ENCODE measurements at places on chromosomes 16 and 17.

GRCh38 chr17:37662353-37662752 lies 19.1 kb upstream of the DDX52 start:
- no peak for DNase-seq

DNA sequence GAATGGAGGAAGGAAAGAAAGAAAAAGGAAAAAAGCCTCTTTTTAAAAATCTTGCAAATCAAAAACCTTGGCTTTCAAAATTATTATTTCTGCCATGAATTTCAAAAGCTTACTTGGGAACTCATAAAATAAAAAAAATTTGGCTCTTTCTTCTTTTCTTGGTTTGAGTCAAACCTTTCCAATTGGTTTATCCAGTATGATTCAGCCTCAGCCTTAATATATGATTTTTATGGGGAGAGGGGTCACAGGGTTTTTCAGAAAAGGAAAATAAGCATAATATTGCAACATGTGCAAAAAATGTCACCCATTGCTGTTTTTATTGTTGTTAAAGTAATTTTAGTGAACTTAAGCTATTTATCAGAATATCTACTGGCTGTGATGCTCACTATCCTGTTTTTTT lies 31.2 kb upstream of the HAPSTR1 start:
- DNase-seq, result no peak

GRCh38 chr16:68013440-68013839 lies 2.3 kb downstream of the DPEP2NB start:
- no peak for DNase-seq

DNA sequence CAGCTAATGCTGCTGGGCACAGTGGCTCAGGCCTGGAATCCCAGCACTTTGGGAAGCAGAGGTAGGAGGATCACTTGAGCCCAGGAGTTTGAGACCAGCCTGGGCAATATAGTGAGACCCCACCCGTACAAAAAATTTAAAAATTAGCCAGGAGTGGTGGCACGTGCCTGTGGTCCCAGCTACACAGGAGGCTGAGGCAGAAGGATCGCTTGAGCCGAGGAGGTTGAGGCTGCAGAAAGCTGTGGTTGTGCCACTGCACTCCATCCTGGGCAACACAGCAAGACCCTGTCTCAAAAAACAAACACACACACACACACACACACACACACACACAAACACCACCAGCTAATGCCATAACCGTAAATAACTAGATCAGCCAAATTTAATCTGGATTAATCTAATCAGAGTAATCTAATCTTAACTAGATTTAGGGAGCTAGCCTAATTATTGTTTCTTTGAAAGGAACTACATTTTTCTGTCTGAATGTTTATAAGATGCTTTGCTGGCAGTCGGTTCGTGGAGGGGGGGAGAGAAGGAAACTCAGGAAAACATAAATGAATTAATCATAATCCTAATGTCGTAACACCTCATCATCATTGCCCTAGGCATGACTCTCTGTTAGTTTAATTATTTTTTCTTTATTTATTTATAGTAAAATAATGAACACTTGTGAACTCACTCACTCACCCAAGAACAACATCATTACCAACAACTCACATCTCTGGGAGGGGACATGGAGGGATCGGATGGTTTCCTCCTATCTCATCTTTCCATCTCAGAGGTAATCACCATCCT lies 12.5 kb upstream of the RBBP6 start:
- no peak for DNase-seq

DNA sequence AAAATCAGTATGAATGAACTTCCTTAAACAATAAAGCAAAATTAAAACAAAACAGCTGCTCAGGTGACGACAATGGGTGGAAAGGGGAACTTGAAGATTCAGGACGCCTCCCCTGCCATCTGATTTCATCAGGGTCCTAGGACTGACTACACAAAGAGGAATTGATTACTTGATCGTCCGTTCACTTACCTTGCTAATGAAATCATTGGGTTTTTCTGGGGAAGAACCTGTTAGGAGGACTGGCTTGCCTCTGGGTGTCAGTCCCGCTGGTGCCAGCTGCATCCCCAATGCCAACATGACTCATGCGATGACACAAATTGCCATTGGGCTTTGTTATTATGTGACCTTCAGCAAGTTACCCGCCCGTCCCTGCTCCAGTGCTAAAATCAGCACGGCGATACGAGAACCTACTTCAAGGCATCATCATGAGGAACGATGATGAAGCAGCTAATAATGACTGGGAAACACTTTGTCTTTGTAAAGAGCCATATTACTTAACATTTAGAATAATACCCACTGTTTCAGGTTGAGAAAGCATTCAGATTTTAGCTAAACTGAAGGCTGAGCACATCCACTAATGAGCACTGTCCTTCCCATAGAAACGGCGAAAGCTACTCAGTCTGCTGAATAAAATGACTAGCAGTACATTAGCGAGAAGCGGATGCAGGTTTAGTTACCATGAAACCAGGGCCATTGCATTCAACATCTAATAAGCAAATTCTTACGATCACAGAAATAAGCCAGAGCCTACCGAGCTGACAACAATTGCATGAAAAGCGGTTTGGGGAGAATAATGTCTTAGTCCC lies 139.4 kb downstream of the ZFHX3 start:
- no peak for DNase-seq

- no peak for DNase-seq
Observed at GRCh38 chr16:69286941-69287713, 24.0 kb upstream of the VPS4A start.

- DNase-seq, result no peak
Observed at GRCh38 chr16:782766-783403, 5.3 kb downstream of the RPUSD1 start.

DNA sequence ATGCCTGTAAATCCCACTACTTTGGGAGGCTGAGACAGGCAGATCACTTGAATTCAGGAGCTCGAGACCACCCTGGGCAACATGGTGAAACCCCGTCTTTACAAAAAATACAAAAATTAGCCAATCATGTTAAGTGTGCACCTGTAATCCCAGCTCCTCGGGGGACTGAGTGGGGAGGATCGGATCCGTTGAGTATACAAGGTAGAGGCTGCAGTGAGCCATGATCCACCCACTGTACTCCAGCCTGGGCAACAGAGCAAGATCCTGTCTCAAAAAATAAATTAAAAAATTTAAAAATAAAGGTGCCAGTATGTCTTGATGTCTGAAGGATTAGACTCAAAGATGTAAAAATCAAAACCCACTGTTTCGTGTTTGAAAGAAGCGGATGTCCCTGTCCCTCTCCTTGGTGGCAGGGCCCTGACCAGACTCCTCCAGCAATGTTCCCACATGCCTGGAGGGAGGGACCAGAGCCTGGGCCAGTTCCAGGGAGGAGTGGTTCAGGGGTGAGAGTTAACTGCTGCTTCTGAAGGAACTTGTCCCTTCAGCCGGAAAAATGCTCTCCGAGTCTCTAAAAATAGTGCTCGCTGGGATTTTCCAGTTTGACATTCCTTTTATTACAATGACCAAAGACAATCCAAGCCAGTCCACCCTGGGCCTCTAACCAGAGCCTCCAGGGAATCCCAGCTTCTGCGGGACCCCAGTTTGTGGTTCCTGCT lies 9.4 kb upstream of the CMTM4 start:
- no peak for DNase-seq

Measured in activated naive CD8-positive, alpha-beta T cell treated with anti-CD3 and anti-CD28 coated beads for 36 hours (primary cell).